ENCODE measurements at places on chromosomes 6 and 20. TPM values are rescaled to one million over a fixed set of nuclear protein-coding genes. Genes with fewer than 3 reads are reported as not detected.

IL17A gene
- not detected for total RNA-seq

ZSCAN31 gene
- total RNA-seq, result 14.3 TPM

TTLL9 gene
- 1.0 TPM for total RNA-seq

WFDC6 gene
- total RNA-seq, result not detected

PRR18 gene
- total RNA-seq, result 0.10 TPM

CPXM1 gene
- total RNA-seq, result 32.1 TPM

PGM3 gene
- 40.6 TPM for total RNA-seq

Measured in tongue (tissue), 3 donors.